ENCODE measurements at places on chromosomes 5 and 9. TPM values are rescaled to one million over a fixed set of nuclear protein-coding genes. Genes with fewer than 3 reads are reported as not detected.

The KIF20A gene
- total RNA-seq: 63.0 TPM

The PRSS3 gene
- not detected for total RNA-seq

The SCGB3A2 gene
- total RNA-seq: not detected

The SLC46A2 gene
- total RNA-seq: not detected

The WDR38 gene
- total RNA-seq: not detected

The PAX5 gene
- total RNA-seq: 1.8 TPM

The SPATA31E1 gene
- total RNA-seq: not detected

The TEK gene
- not detected for total RNA-seq

All from activated naive CD4-positive, alpha-beta T cell treated with anti-CD3 and anti-CD28 coated beads, Interleukin-2, amount 50 U/mL, for 72 hours (primary cell).